ENCODE measurements at places on chromosomes 2 and 18.

DNA sequence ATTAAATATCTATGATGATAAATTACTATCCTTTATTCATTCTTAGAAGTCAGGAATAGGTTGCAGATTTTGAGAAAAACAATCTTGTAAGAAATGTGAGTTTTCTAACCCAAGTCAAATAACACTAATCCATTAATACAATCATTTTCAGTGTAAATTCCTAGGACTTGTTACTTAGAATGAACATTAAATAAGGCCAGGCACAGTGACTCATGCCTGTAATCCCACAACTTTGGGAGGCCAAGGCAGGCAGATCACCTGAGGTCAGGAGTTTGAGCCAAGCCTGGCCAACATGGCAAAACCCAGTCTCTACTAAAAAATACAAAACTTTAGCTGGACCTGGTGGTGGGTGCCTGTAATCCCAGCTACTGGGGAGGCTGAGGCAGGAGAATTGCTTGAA lies 45.8 kb upstream of the CDKL4 start:
- DNase-seq = no peak

DNA sequence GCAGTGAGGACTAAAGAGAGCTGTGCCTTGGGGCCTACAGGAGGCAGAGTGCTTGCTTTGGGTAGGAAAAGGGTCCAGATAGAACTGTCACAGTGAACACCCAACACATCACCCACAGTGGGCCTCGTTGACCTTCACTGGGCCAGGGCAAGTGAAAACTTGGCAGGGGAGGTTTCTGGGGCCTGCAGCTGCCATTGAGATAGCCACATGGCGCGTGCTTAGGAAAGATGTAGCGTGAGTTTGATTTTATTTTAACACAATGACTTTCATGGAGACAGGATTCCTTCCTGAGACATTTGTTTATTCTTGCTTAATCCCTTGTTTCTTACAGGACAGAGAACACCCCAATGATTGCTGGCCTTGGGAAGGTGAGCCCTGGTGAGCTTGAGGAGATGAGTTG lies 9.3 kb upstream of the ESPNL start:
- no peak for DNase-seq

- DNase-seq = no peak
Measured at GRCh38 chr2:40129725-40130124, 322.2 kb downstream of the SLC8A1 start.

DNA sequence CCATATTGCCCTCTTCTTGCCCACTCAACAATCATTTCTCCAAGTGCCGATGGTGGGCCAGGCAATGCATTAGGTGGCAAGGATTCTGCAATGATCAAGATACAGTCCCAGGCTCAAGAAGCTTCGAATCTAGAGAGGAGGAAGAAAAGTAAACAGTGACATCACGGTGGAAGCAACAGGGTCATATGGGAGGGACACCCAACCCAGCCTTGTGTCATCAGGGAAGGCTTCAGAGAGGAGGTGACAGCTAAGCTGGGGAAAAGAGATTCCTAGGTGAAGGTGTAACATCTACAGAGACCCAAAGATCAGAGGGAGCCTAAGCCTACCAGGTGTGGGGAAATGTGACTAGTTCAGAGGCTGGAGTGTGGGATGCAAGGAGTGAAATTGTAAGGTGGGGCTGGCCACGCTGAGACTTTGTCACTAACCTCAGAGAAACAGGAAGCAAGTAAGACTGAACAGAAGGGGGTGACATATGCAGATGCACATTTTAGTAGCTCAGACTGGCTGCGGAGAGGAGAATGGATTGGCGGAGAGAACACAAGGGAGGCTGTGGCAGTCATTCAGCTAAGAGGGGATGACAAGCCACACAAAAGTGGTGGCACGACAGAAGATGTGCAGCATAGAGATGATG lies 104.9 kb downstream of the ANKRD44 start:
- peak; percentile 89 for DNase-seq

DNA sequence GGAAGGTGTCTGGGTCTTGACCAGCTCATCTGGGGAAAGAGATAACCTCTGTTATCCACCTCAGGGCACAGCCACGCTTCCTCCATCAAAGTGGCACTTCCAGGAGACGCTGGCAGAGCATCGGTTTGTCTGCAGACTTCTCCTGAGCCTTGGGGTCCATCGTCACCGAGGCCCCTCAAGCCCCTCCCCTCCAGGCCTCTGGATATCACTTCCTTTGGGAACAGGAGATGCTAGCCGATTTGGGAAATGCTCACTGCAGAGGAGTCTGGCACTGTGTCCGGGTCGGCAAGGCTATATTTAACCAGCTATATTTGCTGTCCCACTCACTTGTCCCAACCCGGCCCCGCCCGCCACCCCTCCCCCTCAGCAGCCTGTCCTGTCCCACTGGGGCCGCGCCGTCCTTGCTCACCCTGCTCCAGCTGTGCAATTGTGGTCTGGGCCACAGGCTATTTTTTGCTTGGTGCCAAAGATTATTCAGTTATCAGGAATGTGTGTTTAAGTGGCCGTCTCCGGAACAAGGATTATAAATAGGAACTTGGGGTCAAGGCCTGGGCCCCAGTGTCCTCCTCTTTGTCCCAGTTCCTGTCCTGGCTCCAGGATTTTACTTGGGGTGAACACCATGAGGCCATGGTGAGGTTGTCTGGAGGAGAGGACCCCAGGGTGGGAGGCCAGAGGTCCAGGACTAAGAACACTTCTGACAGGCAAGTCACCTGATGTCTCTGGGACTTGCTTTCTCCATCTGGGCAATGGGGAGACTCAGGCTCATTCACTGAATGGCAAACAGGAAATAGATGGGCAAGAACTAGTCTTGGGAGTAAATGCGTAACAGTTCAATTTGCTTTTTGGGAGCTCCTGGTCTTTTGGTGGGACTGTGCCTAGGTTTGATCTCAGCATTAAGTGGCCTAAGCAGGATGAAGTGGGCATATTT lies 263.6 kb downstream of the DYSF start:
- no peak for DNase-seq

DNA sequence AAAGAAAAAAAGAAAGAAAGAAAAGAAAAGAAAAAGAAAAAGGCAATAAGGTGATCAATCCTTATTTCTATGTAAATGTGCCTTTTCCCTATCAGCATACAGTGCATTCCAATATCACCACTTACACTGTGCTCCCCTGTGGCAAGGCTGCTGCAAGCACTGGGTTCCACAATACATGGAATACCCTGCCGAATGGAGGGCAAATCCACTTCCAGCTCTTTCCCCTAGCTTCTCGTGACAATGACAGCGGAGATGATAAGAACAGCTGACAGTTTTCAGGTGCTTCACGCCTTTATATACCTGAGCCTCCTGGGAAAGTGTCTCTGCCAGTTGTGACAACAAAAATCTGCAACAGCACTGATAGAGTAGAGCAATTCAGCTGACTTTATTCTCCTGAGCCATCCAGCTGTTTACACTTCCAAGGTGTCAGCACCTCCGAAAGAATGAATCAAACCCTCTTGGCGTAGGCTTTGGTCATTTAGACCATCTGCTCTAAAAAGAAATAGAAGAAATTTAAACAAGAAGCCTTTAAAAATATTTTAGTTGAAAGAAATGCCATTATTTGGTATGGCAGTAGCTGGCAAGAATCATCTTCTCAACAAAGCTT lies 135.2 kb upstream of the RNF152 start:
- no peak for DNase-seq

- no peak for DNase-seq
Measured at GRCh38 chr2:24452502-24452885, 38.6 kb upstream of the NCOA1 start.

- DNase-seq = no peak
Measured at GRCh38 chr2:160389875-160390274, 103.7 kb downstream of the RBMS1 start.

DNA sequence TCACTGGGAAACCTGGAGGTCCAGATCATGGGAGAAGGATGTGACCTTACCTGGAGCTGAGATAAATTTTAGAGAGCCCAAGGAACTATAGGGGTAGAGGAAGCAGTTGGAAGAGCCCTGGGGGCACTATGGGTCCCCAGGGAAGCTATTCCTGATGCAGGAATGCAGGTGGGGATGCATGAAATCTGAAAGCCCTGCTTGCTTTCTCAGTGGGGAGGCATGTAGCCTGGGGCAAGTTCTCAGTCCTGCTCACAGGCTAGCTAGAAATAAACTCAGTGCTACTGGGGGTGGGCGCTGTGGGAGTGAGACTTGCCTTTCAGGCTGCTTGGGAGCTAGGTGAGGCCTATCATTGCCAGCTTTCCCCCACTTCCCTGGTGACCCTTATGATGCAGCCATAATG lies 499.7 kb downstream of the PTH2R start:
- no peak for DNase-seq

DNA sequence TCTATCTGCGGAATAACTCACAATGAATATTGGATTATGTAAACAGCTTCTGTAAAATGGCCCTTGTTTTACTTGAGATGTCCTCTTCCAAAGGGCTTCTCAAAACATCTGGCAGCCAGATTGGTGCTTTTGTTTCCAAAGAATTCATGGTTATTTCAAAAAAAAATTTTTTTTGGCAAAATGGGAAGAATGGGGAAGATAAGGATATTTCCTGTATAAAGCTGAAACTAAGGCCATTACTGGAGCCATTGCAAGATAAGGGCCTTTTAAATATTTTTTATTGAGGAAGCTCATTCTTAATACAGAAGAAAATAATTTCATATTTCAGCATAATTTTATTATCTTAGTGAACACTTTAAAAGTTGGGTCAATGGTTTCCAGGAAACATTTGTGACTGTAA lies 259.1 kb downstream of the GALNT13 start:
- no peak for DNase-seq

GRCh38 chr2:9707611-9708160 lies 76.9 kb upstream of the YWHAQ start:
- no peak for DNase-seq

DNA sequence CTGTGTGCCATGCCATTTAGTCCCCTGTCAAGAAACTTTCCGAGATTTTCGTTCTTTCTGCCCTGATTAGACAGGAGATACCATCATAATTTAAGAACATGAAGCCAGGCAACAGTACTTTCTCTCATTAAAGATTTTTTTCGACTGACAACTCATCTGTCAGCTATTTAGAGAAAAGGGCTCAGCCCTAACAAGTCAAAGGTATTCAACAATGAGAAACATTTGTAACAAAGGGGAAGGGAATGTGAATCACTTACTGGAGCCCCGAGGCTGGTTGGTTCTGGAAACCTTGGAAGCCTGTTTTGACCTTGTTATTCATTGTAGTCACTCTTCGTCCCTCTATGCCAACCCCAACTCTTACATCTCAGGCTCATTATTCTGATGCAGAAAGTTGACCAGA lies 199.4 kb downstream of the SPP2 start:
- DNase-seq = no peak

DNA sequence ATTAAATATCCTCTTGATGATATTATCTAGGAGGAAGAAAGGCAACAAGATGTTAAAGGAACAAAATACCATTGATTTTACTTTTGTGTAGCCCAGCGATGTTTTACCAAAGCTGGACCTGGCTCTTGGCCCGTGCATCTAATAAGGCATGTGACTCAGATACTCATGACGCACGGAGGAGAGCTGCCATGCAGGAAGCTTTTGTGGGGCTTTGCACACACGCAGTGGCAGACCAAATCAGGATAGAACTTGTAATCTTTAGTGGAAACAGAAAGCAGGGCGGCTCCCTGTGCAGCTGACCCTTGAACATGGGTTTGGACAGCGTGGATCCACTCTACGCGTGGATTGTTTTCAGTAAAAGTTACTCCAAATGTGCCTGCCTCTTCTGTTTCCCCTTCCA lies 190.0 kb downstream of the NAPG start:
- no peak for DNase-seq

DNA sequence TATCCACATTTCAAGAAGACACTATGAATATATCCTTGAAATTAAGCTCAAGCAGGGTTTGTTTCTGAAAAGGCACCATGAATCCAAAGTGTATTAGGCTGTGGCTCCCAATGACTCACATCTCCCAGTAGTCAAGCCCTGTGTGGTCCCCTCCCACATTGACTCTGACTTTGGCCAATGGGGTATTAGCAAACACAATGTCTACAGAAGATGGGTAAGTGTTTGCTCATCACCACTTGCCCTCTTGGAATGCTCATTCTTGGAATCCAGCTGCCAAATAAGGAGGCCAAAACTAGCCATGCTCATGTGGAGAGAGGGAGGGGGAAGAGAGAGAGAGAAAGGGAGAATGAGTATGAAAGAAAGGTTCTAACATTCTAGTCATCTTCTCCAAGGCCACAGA lies 490.0 kb downstream of the TXNL1 start:
- DNase-seq = no peak

DNA sequence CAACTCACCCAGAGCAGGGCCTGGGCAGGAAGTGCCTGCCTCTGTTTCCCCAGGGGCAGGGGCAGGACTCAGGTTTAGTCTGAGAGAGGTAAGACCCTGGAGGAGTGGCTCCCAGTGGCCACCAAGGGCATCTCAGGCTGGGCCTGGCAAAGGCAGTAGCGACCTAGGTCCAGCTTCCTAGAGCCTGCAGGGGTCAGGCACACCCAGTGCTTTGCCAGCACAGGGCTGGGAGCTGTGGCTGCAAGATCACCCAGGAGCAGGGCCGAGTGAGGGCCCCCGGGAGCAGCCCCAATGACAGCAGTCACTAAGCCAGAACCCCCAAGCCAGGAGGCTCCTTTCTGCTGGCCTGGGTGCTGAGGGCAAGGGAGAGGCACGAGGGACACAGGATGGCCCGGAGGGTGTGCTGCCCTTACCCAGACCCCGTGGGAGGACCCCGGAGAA lies 8.8 kb upstream of the DUSP2 start:
- no peak for DNase-seq

DNA sequence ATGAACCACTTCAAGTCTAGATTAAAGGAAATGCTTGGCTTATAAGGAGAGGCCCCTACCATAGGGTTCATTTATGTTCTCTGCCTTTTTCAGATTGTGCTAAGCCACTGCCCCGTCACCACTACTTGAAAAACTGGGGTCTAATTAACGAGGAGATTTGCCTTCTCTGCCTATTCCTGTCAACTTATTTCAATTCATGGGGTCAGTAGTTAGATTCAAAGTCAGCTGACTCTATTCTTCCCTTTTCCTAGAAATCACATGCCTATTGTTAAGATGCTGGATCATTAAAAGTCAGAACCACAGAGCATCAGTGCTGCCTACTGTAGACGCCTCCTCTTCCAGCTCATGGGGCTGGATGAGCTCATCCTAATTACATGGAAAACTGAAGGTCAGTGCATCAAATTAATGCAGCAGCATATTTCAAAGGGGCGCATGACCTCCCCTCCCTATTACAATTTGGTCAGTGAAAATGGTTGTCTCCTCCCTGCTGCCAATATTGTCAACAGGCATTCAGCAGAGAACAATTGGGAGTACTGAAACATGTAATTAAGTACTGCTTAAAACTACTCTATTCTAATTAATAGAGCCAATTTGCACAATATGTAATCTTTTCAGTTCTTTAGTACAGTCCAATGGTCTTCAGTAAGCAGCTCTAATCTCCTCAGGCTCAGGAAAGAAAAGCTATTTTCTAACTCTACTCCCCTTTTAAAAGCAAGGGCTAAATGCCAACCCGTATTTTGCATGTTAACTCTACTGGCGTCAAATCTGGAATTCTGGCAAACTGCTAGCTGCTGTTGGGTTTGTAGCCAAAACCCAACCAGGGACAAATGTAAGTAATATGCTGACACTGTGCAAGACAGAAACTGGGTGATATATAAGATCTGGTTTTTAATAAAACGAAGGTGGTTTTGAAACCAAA lies 117.4 kb upstream of the ITGB6 start:
- no peak for DNase-seq

Data from central memory CD4-positive, alpha-beta T cell (primary cell).